ENCODE measurements at places on chromosomes 2 and 18.

DNA sequence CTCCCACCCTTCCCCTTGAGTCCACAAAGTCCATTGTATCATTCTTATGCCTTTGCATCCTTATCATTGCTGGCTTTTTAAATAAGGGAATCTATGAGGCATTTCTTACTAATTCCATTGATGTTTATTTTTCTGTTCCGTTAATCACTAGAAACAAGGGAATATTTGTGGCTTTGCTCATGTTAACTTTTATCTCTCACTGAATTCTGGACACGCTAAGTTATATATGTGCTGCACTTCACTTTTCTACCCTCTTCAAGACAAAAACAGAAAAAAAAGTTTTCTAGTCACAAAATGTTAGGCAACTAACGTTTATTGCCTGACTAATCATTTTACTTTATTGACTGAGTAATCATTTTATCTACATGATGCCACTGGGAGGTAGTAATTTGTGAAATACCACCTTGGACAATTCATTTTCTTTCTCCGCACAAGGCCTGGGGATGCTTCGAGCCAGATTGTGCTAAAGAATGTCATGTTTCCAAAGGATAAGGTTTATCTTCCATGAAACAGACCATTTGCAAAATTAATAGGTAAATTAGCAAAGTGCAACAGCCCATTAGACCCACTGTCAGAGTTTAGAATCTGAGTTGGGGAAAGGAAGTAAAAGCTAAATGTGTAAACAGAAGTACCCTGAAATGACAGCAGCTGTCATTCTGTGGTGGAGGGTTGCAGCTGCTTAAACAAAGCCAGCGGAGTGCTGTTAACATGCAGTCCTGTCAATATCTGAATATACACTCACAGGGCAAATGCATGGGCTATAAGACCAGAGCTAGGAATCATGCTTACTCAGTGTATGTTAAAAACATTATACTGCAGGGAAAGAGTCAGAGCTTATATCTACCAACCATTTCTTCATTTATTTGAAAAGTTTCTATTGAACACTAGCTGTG lies 658.7 kb downstream of the CNTNAP5 start:
- no peak for DNase-seq

- no peak for DNase-seq
These were observed 47.9 kb upstream of the FANCL start for GRCh38 chr2:58289029-58289428.

DNA sequence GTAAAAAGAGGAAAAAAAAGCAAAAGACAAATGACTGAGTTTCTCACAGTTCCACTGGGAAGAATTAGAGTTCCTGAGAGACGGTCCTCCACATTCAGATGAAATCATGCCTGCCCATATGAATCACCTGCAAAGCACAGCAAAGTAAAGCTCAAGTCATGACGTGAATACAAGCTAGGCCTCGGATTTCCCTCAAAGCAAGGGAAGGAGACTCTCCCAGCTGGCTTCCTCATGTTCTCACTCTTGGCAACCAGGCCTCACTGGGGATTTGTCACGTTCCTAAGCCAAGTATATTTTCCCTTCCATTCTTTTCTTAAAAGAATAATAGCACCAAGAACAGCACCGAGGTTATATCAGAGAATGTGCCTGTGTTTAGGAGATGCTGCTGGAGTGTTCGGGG lies 47.0 kb downstream of the CYP27C1 start:
- DNase-seq, result no peak

- DNase-seq, result no peak
These were observed 139.2 kb upstream of the PXDN start for GRCh38 chr2:1883476-1883875.

GRCh38 chr2:182831101-182831500 lies 35.3 kb downstream of the FRZB start:
- no peak for DNase-seq

DNA sequence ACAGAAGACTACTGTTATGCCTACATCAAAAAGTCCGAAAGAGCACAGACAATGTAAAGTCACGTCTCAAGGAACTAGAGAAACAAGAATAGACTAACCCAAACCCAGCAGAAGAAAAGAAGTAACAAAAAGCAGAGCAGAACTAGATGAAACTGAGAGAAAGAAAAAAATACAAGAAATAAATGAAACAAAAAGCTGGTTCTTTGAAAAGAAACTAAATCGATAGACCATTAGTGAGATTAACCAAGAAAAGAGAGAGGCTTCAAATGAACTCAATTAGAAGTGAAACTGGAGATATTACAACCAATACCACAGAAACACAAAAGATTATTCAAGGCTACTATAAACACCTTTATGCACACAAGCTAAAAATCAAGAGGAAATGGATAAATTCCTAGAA lies 271.8 kb downstream of the MBD2 start:
- DNase-seq, result no peak

DNA sequence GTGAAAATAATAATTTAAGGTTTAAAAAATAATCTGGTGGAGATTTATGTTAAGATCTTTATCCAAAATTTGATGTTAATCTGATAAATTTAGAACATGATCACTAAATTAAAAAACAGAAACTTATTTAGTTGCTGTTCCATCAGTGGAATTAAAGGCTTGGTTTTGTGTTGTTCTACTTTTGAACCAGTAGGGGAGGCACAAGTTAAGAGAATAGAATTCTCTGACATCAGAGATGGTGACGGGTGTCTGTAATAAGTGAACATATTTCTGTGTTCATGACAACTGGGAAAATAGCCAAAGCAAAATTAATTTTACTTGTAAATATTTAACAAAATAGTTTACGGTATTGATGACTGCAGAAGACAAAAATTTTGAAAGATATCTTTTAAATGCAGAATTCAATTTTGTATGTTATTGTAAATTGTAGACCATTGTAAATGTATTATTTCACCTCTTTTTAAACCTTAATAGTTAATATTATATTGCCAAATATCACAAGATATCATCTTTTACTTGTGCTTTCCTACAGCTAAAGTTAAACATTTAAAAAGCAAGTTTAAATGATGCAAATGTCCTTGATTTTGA lies 106.0 kb downstream of the UBR3 start:
- no peak for DNase-seq

DNA sequence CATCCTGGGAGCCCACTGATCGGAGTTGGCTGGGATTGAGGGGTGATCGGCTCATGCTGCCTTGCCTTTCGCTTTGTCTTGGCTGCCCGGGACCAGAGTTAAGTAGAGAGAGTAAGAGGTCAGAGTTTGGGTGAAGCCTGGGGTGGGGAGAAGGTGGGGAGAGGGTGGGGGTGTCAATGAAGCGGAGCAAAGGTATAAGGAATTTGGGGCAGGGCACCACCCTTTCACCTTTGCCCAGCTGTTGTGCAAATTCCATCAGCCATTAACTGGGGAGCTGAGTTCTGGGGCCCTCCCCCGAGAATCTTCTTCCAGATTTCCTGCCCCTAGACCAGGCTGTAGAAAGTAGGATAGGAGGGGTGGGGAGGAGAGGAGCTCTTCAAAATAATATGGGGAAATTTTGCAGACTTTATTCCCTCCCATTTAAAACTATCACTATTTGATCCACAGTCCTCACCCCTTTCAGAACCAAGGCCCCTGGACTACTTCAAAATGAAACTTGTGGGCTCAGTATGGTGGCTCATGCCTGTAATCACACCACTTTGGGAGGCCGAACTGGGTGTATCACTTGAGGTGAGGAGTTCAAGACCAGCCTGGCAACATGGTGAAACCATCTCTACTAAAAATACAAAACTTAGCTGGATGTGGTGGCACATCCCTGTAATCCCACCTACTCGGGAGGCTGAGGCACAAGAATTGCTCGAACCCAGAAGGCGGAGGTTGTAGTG lies at the start of gene SLC23A3:
Gene SLC23A3, minus strand, starts transcription at position 100 of the 725 bp plus-strand sequence. Its CDS starts 45 bp downstream, at position 55.
- no peak for DNase-seq
